Cardiac septum (tissue), 1 donor: ENCODE measurements at places on chromosomes 6 and 20. TPM values are rescaled to one million over a fixed set of nuclear protein-coding genes. Genes with fewer than 3 reads are reported as not detected.

DNA sequence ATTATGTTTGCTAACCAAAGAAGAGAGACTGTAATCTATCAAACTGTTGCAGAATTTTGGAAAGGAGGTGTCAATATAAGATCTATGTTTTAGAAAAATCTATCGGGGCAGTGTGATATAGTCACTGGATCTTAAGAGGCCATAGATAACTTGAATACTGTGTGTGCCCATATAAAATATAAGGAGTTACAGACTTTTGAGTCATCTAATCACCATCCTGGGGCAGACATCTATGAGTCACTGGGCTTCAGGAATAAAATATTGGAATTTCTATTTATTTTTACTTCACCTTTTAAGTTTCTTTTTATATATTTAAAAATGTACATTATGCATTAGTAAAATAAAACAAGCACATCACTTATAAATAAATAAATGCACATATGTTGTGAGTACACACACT lies 509.3 kb upstream of the MAN1A1 start:
- no peak for DNase-seq

MICB gene
- 1.9 TPM for total RNA-seq

DNA sequence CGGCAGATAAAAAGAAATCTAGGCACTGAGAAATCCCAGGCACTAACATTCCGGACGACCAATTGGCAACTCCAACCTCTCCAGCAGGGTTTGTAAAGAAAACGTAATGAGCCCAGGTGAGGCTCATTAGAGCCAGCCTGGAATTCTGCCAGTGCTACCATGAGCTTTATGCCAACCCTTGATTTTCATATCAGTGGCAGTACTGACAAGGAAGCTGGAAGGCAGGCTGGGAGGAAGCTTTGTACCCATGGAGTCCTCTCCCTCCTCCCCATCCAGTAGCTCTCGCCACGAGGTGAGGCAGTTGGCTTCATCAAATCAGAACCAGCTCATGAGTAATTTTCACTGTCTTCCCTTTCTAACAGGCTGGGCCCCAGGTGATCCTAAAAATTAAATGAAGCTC lies 250.2 kb downstream of the ZNF217 start:
- no peak for DNase-seq

DNA sequence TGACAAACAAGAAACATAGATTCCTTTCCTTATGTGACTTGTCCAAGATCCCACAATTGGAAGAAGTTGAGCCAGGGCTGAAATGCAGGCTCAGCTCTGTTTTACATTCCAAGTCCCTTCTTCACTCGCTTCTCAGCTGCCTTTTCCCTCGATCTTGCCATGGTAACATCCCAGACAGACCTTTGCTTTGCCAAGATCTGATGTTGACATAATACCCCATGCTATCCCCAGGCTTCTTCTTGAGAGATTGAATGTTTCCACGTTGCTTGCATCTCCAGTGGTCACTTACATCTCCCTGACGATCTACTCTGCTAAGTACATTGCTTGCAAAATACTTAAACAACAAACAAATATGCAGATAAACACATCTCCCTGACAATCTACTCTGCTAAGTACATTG lies 63.5 kb downstream of the TBXT start:
- no peak for DNase-seq

DNA sequence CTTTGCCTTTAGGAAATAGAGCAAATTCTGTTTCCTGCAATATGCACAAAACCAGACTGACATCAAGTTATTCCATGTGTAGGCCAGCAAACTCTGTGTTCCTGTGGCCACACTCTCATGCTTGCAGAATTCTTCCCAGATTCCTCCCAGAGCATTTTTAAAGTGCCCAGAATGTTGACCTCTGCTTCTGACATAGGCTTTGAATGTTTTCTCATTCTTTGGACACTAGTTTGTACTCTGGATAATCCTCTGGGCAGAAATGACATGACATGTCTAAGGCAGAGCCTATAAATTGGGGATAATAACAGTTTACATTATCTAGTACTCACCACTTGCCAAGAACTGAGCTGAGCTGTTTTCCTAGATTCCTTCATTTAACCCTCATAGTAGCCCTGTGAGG lies 9.2 kb upstream of the EFHC1 start:
- DNase-seq, result no peak

GRCh38 chr20:5608104-5608441 lies 142.1 kb upstream of the SHLD1 start:
- no peak for DNase-seq

- no peak for DNase-seq
These were observed 88.7 kb upstream of the PRDM1 start for GRCh38 chr6:105997482-105997881.

DNA sequence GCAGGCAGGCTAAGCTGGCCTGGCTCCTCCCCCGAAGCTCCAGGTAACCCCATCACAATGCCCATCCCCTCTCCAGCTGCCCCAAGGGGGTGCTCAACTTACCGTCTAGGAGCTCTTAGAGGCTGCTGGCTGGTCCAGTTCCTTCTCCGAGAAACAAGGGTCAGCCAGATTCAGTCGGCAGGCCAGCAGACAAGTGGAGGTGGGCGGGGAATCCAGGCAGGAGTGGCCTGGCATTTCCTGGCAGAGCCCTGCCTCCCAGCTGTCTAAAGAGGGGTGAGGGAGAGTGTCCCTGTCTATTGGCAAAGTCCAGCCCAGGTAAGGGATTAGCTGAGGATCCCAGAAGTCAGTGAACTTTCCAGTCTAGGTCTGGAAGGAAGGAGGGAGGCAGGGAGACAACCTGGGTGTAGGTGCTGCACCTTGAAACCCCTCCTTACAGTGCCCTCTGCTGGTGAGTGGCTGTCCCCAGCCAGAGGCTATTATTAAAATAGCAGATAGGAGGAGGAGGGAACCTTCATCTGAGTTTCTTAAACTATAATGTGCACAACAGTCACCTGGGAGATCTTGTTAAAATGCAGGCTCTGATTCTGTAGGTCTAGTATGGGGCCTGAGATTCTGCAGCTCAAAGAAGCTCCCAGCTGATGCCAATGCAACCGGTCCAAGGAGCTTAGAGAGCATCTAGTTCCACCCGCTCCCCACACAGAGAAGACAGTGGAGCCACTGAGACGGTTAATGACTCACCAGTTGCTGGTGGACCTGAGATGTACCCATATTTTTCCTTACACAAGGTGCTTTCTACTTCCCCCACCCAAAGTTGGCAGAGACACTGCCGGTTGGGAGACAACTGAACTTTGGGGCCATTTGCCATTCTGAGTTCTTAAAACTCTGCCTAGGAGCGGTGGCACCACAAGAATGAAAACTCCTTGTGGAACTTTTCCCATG lies at the start of gene UNC5CL:
Gene UNC5CL (minus strand): TSS at position 162 of the 939 bp plus-strand sequence. CDS start 4,147 bp downstream, outside the sequence.
- DNase-seq, result no peak

GRCh38 chr20:44345147-44345546 lies 8.3 kb downstream of the R3HDML start:
- DNase-seq, result no peak

PHACTR1 gene
- total RNA-seq, result 26.2 TPM

DNA sequence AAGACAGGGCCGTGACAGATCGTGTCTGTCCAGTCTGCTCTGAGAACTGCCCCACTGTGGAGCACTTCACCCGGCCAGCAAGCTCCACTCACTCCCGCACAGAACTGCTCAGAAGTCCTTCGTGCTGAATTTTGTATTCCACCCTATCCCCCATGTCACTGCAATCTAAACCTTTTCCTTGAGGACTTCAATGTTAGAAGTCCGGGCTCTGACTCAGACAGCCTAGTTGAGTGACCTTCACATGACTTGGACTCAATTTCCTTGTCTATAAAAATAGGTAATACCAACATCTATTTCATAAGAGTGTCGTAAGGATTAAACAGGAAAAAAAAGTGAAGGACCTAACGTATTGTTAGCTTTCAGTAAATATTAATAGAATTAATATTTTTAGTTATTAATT lies 161.6 kb downstream of the QRSL1 start:
- DNase-seq, result no peak

GRCh38 chr6:31473780-31474761 lies 23.9 kb upstream of the MICB start:
- DNase-seq, result no peak
